ENCODE measurements at places on chromosomes 2 and 18. TPM values are rescaled to one million over a fixed set of nuclear protein-coding genes. Genes with fewer than 3 reads are reported as not detected.

GRCh38 chr2:184413221-184413620 is 185.1 kb upstream of the ZNF804A start:
- no peak overlapping the region for H3K4me3 ChIP-seq
- no peak overlapping the region for H3K27ac ChIP-seq
- H3K27me3 ChIP-seq, result no peaks in the 10 kb centered on the region

- peaks cover 10% of the 10 kb centered on the region for H3K4me1 ChIP-seq
- H3K4me3 ChIP-seq, result no peak overlapping the region
- no peaks in the 10 kb centered on the region for H3K27me3 ChIP-seq
- DNase-seq, result no peak
These were observed 115.7 kb upstream of the COPS8 start for GRCh38 chr2:236969767-236970655.

Gene CFAP53
- 0.08 TPM for total RNA-seq

DNA sequence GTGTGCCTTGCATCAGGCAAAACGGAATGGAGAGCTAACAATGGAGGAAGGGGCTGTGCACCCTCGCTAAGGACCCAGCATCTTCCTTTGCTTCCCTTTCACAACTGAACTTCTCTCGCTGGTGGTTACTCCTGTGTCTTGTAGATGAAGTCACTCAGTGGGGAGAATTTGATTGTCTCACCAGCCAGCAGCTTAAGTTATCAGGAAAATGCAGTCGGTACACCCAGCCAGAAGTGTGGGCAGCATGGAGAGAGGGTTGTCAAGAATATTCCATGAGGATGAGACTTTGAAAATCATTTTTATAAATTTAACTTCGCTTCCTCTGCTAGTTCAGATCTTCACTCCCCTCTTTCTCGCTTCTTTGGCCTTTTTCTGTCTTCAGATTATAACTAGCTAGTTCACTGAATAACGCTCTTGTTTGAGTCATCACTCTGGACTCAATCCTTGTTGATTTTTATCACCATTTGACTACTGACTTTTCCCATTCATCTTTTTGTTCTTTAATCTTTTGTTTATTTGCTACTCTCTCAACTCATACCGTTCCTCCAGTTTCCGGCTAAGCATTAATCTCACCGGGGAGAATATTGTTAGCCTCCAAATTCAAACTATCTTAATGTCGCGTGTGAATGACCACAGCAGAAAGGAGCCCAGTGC is 221.7 kb downstream of the CD226 start:
- DNase-seq, result peak; percentile 37
- no peak overlapping the region for H3K27ac ChIP-seq
- H3K36me3 ChIP-seq, result no peaks in the 10 kb centered on the region
- peaks cover 7% of the 10 kb centered on the region for H3K4me1 ChIP-seq

Gene WIPF1
- 28.3 TPM for total RNA-seq

- H3K4me1 ChIP-seq, result peaks cover 46% of the 10 kb centered on the region
- no peak overlapping the region for H3K27ac ChIP-seq
- no peaks in the 10 kb centered on the region for H3K27me3 ChIP-seq
- DNase-seq, result no peak
- H3K4me3 ChIP-seq, result no peak overlapping the region
These were observed 9.0 kb downstream of the VIT start for GRCh38 chr2:36705326-36706020.

DNA sequence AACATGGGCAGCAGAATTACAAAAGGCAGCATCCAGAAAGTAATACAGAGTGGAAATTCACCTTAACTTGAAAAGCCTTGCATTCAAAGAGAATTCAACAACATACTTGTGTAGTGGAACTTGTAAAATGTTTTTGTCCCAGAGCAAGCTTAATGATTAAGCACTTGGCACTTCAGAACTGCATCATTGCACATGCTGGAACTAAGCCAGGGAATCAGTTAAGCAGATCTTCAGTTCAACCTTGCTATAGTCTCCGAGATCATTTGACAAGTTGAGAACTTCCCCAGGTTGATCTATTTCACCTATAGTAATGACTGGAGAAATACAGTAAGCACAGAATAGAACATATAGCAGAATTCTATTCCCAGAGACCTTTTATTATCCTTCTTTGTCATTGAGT is 1337.2 kb upstream of the NXPH2 start:
- no peak for DNase-seq
- H3K27me3 ChIP-seq, result no peaks in the 10 kb centered on the region
- H3K4me3 ChIP-seq, result no peak overlapping the region

DNA sequence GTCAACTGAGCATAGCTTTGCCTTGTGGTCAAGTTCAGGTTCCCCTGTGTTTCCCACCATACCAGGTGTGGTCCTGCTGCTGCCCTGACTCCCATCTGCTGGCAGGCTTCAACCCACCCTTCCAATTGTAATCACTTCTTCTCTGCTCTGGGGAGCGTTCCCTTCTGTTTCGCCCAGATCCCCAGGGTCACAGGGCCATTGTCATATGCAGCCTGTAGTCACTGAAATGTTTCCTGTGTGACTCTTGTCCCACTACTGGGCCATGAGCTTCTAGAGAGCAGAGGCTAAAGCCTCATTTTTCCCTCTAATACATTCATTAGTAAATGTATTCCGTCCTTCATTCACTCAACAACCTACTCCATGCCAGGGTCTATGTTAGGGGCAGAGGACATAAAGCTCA is 75.0 kb upstream of the LAPTM4A start:
- no peaks in the 10 kb centered on the region for H3K36me3 ChIP-seq
- H3K27ac ChIP-seq, result no peak overlapping the region
- H3K4me3 ChIP-seq, result no peak overlapping the region
- H3K27me3 ChIP-seq, result no peaks in the 10 kb centered on the region

Gene TRPM8
- total RNA-seq, result 0.03 TPM

Gene DLGAP1
- not detected for total RNA-seq

- DNase-seq, result no peak
- no peak overlapping the region for H3K27ac ChIP-seq
- no peak overlapping the region for H3K4me3 ChIP-seq
- H3K27me3 ChIP-seq, result peaks cover 10% of the 10 kb centered on the region
- H3K4me1 ChIP-seq, result peaks cover 12% of the 10 kb centered on the region
- 0 out of 2 replicates have a peak, but pooled peaks cover 2% of the 10 kb centered on the region for H3K36me3 ChIP-seq
These were observed 4.5 kb downstream of the HES6 start for GRCh38 chr2:238235331-238235732.

GRCh38 chr2:196278491-196278911 is 107.1 kb upstream of the STK17B start:
- H3K27me3 ChIP-seq, result no peaks in the 10 kb centered on the region
- H3K4me3 ChIP-seq, result no peak overlapping the region
- DNase-seq, result no peak
- peaks cover 42% of the 10 kb centered on the region for H3K4me1 ChIP-seq
- H3K27ac ChIP-seq, result peak overlapping the region; percentile 11

GRCh38 chr2:65393743-65394422 is 38.5 kb downstream of the SPRED2 start:
- DNase-seq, result no peak
- peaks cover 4% of the 10 kb centered on the region for H3K36me3 ChIP-seq
- no peak overlapping the region for H3K4me3 ChIP-seq
- H3K27ac ChIP-seq, result no peak overlapping the region
- H3K27me3 ChIP-seq, result no peaks in the 10 kb centered on the region
- H3K4me1 ChIP-seq, result peaks cover 12% of the 10 kb centered on the region
